Stimulated activated CD4-positive, alpha-beta T cell treated with anti-CD3 and anti-CD28 coated beads, Interleukin-15, amount 100 ng/mL, for 1 hour (primary cell): ENCODE measurements at places on chromosomes 1 and 21.

DNA sequence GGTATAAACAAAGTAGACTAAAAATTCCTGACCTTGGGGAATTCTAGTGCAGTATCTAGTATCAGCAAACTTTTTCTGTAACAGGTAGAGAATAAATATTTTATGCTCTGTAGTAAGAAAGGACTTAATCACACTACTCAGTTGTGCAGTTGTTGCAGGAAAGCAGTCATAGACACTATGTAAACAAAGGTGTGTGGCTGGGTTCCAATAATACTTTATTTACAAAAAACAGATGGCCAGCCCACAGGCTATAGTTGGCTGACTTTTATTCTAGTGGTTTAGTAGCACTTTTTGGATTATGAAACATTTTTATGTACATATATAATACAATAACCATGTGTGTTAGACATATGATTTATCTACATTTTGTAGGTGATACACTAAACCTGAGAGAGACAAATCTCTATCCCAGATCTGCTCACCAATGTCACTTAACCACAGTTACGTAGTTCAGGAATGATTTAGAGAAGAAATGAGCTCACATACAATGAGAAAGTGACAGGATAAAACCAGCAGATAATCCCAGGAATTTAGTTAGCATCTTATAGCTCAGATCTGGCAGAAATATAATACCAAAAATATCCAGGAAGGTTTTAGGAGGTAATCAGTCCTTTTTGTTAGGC lies 56.1 kb downstream of the MIER1 start:
- no peak for DNase-seq

DNA sequence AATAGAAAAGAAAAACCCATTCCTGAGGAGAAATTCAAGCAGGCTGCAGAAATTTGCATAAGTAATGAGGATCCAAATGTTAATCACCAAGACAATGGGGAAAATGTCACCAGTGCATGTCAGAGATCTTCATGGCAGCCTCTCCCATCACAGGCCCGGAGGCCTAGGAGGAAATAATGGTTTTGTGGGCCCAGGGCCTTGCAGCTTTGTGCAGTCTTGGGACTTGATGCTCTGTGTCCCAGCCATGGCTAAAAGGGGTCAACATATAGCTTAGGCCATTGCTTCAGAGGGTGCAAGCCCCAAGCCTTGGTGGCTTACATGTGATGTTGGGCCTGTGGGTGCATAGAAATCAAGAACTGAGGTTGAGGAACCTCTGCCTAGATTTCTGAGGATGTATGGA lies 22.7 kb downstream of the RAB3GAP2 start:
- no peak for DNase-seq

GRCh38 chr21:22575165-22575584 lies 1577.0 kb downstream of the NCAM2 start:
- no peak for DNase-seq

- no peak for DNase-seq
Measured at GRCh38 chr1:205316161-205316566, 5.4 kb downstream of the NUAK2 start.

- no peak for DNase-seq
Measured at GRCh38 chr1:49424782-49425181, 599.0 kb downstream of the AGBL4 start.

DNA sequence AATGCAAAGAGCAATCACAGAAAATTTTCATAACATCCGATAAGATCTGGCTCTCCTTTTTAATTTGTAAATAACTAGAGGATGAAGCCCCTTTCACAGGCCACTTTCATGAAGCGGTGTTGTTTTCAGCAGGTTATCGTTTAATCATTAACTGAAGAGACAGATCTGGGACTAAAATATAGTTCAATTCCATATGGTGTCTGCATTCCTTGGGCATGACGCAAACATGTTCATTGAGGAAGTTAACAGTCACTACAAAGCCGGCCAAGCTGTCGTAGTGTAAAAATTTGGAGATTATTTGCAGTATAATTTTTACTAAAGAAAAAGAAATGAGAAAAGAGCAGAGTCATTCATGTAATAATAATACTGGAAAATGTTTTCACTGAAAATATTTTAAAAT lies 565.2 kb upstream of the ADAMTS5 start:
- DNase-seq: no peak

DNA sequence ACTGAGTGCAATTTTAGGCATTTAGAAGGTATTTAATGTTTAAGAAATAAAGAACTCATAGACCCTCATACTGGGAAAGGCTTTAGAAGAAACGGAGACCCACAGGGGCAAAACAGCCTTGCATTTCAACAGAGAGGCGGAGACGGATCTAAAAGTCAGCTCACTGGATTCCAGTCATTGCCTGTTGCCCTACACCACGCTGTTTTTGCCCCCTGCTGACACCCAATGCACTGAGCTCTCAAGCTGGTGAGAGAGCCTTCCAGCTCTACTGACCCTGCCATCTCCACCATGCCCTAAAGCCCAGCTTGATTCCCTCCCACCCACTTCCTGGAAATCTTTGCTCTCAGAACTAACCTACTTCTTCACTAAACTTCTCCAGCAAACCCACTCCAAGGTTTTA lies 7.2 kb upstream of the TRAF3IP3 start:
- DNase-seq: no peak

DNA sequence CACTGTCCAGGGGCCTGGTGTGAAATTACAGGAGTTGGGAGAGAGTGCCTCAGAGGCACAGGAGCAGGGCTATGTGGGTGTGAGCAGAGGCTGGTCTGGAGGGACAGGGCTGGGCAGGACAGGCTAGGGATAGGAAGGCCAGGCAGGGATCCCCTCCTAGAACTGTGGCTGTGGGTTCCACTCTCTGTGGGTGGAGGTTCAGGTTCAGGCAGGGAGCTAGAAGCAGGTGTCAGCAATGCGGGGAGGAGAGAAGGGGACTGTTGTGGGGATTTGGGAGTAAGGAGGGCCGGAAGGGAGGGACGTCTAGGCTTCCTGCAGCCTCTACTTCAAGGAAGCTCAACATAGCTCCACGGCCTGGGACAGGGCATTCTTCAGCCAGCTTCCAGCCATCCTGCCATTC lies 8.3 kb upstream of the GPR61 start:
- DNase-seq: no peak

DNA sequence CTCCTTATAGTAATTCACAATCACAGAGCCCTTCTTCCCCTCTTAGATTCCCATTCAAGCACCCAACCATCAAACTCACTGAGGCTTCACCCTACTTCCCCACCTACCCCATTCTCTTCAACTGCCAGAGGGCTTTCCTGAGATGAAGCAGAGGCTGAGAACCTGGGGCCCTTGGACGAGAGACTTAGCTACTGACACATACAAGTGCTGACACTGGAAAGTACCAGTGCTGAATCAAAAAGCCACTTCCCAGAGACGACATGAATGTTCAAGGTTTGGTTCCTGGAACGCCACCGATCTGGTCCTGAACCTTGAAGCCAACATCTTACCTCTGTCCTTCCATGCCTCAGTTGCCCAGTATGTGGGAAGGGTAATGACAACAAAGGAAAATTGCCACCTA lies 16.6 kb upstream of the RAP1A start:
- no peak for DNase-seq

- DNase-seq: no peak
Measured at GRCh38 chr1:25821630-25822091, 1.9 kb downstream of the MTFR1L start.

DNA sequence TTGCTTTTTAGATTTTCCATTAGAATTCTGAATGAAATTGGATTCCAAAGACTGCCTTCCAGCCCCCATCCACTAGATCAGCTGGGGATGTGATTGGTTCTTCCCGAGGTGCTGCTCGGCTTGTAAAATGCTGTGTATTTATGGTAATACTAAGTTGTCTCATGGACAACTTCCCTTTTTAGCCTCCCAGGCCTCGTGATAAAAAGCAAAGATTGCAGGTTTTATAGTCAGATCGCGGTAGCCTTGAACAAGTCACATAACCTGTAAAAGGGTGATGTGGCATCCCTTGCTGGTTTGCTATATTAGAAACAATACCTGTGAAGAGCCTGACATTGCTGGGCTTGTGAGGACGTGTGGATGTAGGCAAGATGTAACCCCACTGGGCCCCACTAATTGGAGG lies 10.4 kb downstream of the MUL1 start:
- DNase-seq: no peak

GRCh38 chr21:35940074-35940927 lies 120.0 kb downstream of the SETD4 start:
- DNase-seq: no peak

GRCh38 chr1:147542569-147542897 lies 1.2 kb downstream of the BCL9 start:
- DNase-seq: no peak

GRCh38 chr1:97186381-97186780 lies 464.8 kb downstream of the PTBP2 start:
- no peak for DNase-seq

GRCh38 chr1:100423832-100424337 lies 71.6 kb downstream of the CDC14A start:
- no peak for DNase-seq

- no peak for DNase-seq
Measured at GRCh38 chr1:14392859-14393365, 205.6 kb upstream of the KAZN start.

GRCh38 chr1:194903524-194903923 lies 1704.7 kb downstream of the KCNT2 start:
- DNase-seq: no peak

DNA sequence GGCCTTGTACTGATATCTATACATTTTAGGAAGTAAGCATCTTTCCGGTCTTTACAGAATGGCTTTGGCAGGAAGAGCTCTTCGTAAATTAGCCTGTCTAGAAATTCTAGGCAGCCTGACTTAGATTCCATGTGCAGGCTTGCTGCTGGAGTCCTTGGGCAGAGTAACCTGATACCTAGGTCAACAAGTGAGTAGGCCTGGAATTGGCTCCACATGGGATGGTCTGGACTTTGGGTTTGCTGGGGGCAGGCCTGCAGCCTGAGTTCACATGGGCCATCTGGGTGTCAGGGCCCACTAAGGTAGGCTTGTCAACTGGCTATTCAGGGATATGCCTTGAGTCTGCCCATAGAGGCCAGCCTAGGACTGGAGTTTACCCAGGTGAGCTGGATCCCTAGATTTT lies 59.6 kb upstream of the CYYR1 start:
- no peak for DNase-seq

DNA sequence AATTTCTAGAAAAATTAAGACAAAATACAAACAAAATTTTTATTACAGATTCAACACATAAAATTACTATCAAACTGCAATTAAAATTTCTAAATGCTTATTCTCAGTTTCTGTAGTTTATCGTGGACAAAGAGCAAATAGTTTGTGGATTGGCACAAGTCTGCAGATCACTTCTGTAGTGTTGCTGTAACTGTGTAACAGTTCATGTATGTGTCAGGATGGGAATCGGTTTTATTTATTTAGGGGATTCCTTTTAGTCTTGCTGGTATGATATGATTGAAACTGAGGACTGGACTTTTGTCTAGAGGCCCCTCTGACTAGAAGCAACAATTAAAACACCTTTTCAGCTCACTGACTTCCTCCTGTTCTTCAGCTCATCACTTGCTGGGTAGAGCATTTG lies 60.8 kb downstream of the LRIG2 start:
- no peak for DNase-seq

DNA sequence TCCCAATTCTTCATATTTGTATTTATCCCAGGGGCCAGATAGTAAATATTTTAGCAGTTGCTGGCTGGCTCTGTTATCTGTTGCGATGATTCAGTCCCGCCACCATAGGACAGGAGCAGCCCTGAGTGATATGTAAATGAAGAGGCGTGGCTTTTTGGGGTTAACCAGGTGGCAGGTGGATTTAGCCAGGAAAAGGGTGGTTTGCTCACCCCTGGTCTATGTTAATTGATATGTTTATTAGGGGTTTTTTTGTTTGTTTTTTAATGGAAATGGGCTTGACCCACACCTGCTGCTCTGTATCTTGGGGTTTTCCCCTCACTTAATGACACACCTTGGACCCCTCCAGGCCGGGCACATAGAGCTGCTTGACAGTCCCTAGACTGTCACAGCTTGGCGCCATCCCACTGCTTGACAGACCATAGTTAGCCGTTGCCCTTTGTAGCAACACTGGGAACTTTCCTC lies 62.8 kb downstream of the PIK3CD start:
- DNase-seq: no peak

DNA sequence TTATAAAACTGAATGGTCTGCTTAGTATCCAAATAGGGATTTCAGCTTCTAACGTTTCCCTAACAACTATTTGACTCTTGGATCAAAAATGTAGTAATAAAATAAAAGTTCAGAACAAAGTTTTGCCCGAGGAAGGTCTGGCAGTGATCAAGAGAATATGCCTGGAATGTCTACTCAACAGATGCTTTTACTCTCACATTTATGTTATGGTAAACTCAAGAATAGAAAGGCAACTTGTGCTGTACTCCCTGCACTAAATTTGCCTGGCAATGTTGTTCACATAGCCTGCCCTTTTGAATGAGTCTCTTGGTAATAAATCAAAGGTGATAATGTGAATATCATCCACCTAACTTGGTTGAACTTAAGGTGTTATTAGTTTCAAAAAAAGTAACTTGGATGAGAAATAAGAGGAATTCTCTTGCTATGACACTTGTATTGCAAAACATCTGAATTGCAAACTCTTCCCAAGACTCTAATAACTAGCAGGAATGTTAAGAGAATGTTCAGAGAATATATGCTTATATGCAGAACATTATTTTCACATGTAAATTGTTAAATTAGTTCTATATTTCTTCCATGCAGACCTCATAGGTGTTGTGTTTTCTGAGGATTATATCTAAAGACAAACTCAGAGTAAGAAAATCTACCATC lies 215.8 kb downstream of the COL24A1 start:
- DNase-seq: no peak

DNA sequence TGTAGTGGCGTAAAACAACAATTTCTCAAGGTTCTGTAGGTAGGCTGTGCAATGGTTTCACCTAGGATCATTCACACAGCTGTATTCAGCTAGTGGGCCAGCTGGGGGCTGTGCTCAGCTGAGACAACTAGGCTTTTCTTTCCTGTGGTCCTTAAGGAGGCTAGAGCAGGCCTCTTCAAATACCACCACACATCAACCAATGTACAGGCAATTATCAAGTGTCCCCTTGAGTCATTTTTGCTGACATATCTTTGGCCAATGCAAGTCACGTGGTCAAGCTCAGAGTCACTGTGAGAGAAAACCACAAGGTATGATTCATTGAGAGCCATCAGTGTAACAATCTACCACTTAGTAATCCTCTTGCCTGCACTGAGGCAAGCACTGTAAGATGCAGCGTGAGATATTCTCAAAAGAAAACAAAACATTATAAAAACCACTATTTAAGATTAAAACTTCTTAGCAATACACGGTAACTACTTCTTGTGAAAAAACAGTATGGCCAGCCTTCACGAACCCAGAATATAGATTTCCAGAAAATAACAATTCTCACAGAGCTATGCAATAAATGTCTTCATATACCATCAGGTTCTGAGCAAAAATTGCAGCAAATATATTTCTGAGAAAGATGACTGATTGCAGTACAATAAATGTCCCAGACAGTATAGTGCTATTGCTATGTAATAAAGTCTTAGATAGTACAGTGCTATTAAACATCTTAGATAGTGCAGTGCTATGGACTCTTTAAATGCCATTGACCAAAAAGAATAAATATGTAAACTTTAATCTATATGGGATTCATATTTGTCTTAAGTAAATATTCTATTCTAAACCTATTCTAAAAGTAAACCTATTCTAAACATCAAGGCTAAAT lies 55.3 kb downstream of the NME7 start:
- no peak for DNase-seq

- DNase-seq: no peak
Measured at GRCh38 chr1:77940921-77941570, 37.8 kb downstream of the FUBP1 start.
